Myocyte (in vitro differentiated cells): ENCODE measurements at places on chromosomes 11 and 22. TPM values are rescaled to one million over a fixed set of nuclear protein-coding genes. Genes with fewer than 3 reads are reported as not detected.

Gene OR51B4
- not detected in 2 replicates for total RNA-seq

Gene FAM227A
- 1.6 and 5.6 TPM in 2 replicates for total RNA-seq

Gene TRIM22
- 61.0 and 81.6 TPM in 2 replicates for total RNA-seq

Gene ZNRF3
- total RNA-seq: 12.3 and 13.9 TPM in 2 replicates

DNA sequence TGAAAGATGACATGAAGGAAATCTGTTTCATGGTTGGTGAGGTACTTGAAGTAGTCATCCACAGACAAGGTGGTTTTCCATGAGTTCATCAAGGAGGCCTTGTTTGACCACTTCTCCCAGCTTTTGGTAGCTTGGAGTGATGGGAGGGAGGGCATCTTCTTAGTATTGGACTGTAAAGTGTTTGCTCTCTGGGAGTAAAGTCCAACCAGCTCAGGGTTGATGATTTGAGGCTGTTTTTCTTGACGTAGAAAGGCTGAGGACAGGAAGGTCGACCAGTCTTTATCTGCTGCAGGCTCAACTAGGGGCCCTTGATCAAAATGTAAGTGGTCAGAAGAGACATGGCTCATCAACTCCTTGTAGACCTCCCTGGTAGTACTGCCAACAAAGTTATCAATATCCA lies 1.7 kb downstream of the CCDC87 start:
- DNase-seq: no peak

DNA sequence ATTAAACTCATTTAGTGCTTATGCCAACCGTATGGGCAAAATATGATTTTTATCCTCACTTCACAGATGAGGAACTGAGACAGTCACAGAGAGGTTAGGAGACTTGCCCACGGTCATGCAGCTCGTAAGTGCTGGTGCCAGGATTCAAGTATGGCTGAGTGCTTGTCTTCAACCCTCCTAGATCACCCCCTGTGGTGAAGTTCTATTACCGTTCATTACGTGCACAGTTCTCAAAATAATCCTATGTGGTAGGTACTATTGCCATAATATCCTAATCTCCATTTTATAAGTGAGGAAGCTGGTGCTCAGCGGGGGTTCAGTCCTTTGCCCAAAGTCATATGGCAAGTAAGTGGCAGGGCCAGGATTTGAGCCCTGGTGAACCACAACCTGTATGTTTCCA lies 1.5 kb downstream of the MIEF1 start:
- DNase-seq: no peak
